ENCODE measurements at places on chromosomes 4 and X. TPM values are rescaled to one million over a fixed set of nuclear protein-coding genes. Genes with fewer than 3 reads are reported as not detected.

TEC gene
- 0.84 TPM for total RNA-seq

ETDB gene
- not detected for total RNA-seq

WDR19 gene
- total RNA-seq, result 11.5 TPM

GLRA3 gene
- total RNA-seq, result not detected

CCDC149 gene
- total RNA-seq, result 3.9 TPM

MTMR8 gene
- 0.05 TPM for total RNA-seq

FAM184B gene
- not detected for total RNA-seq

NUDT9 gene
- total RNA-seq, result 30.7 TPM

SLC2A9 gene
- 2.5 TPM for total RNA-seq

SH2D1A gene
- total RNA-seq, result not detected

VGLL1 gene
- total RNA-seq, result not detected

TMSB4X gene
- total RNA-seq, result 7,293 TPM

HTR2C gene
- not detected for total RNA-seq

All from mammary microvascular endothelial cell (primary cell).